ENCODE measurements at places on chromosomes 12 and 14.

- DNase-seq, result no peak
These were observed 71.1 kb downstream of the C2CD5 start for GRCh38 chr12:22473212-22473611.

DNA sequence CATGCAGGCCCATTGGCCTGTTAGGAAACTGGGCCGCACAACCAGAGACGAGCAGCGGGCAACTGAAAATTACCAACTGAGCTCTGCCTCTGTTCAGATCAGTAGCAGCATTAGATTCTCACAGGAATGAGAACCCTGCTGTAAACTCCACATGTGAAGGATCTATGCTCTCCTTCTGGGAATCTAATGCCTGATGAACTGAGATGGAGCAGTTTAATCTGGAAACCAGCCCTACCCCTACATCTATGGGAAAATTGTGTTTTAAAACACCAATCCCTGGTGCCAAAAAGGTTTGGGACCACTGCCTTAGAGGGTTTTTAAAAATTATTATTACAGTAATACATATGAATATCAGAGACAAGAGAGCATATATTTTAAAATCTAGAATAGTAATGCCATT lies 1144.5 kb downstream of the FSCB start:
- no peak for DNase-seq

GRCh38 chr12:3427956-3428355 lies 63.0 kb upstream of the PRMT8 start:
- DNase-seq, result no peak

- DNase-seq, result no peak
These were observed 362.2 kb downstream of the CCDC91 start for GRCh38 chr12:28552251-28552970.

GRCh38 chr14:29548948-29549370 lies 378.7 kb downstream of the PRKD1 start:
- peak; percentile 27 for DNase-seq

GRCh38 chr12:31724557-31724956 lies 4.3 kb downstream of the AMN1 start:
- peak; percentile 46 for DNase-seq

GRCh38 chr12:3520711-3521110 lies 29.7 kb downstream of the PRMT8 start:
- no peak for DNase-seq

- DNase-seq, result no peak
These were observed 39.5 kb downstream of the L2HGDH start for GRCh38 chr14:50272498-50272897.

GRCh38 chr12:8956772-8957171 lies 7.3 kb upstream of the M6PR start:
- DNase-seq, result no peak

Data from inflammatory macrophage treated with lipopolysaccharide for 1 hour (primary cell).